ENCODE measurements at places on chromosomes 16 and 17. TPM values are rescaled to one million over a fixed set of nuclear protein-coding genes. Genes with fewer than 3 reads are reported as not detected.
A peak's percentile ranks its signal among the peaks of the same experiment; 100 is the strongest.

DNA sequence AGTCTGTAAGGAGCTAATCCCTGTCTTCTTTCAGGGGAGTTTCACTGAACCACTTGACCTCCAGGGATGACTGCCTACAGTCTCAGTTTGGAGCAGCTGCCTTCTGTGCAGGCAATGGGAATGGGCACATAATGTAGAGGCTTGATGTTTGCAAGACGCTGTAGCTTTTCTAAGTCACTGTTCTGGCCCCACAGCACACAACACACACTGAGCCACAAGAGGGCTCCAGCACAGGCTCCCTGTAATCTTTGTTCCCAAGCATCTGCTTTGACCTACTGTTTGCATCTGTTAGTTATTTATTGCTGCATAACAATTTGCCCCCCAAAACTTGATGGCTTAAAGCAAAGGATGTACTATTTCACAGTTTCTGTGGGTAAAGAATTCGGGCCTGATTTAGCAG lies 419.0 kb upstream of the ASIC2 start:
- DNase-seq: no peak

DNA sequence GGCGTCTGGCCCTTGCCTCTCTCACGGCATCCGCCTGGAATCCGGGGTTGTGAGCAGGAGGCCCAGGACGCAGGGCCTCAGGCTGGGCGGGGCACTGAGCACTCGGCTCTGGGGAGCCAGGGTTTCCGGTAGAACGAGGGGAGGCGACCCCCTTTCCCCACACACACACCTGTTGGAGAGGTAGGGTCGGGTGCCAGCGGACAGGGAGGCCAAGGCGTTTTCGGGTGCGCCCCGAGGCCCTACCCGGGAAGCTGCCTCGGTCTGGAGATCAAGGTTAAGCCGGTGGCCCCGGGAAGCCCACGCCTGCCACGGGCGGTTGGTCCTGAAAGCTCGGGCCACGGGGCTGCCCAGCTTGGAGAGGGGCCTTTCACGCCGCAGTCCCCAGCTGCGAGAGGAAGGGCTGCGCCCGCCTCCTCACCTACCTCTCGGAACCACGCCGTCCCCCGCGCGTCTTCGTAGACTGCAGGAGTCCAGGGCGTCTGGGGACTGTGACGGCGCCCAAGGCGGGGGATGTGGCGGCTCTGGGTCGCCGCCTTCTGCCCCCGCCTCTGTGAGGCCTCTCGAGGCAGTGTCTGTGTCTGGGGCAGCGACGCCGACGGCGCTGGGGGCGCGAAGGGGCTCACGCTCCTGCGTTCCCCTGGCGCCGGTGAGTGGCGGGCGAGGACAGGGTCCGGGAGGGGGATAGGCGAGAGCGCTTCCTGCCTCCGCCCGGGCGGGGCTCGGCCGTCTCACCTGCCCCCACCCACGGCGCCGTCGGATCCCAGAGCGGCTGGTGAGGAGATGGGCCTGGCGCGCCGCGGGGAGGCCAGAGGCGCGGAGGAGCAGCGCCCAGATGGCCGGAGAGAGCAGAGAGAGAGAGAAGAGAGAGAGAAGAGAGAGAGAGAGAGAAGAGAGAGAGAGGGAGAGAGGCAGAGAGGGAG lies 20.3 kb upstream of the HOXB9 start:
- no peak for DNase-seq

DNA sequence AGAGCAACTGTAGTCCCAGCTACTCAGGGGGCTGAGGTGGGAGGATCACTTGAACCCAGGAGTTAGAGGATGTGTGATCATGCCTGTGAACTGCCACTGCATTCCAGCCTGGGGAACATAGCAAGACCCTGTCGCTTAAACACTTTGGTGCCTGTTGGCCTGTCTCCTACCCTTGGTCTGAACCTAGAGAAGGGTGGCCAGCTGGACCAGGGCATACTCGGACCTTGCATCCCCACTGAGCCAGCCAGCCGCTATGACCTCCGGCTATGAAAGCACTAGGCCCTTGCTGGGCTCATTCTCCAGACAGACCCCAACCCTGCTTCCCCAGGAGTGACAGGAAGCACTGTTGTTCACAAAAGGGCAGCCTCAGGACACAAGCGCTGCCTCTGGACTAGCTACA lies 4.6 kb downstream of the IFT20 start:
- no peak for DNase-seq

DNA sequence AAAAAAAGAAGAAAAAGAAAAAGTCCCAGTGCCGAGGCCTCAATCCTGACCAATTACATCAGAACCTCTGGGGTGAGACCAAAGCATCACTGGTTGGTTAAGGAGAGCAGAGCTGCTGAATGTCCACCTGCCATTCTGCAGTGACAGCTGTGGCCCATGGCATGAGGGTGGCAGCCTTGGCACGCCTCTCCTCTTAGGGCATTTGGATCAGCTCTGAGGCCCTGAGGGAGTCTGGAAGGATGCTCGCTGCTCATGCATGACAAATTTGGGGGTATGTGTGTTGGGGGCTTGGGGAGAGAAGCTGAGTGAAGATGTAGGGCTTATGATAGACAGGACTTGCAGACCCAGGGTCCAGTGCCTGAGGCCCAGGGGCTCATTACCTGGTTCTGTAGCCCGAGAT lies 26.3 kb downstream of the MYLK3 start:
- peak; percentile 29 for DNase-seq

DNA sequence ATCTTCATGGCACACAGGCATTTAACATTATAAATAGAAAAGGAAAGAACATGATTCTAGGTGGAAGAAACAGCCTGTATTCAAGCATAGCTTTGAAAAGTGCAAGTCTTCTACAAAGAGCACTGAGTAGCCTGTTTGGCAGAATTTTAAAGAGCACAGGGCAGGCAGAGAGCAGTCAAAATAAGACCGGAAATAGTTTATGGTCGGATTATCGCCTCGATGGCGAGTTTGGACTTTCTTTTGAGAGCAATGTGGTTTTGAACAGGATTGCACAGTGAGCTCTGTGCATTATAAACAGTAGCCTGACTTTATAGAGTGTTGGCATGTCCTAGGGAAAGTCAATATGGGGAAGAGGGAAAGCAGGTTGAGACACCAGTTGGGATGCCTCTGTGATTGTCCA lies 6.2 kb upstream of the TMEM100 start:
- DNase-seq: no peak

DNA sequence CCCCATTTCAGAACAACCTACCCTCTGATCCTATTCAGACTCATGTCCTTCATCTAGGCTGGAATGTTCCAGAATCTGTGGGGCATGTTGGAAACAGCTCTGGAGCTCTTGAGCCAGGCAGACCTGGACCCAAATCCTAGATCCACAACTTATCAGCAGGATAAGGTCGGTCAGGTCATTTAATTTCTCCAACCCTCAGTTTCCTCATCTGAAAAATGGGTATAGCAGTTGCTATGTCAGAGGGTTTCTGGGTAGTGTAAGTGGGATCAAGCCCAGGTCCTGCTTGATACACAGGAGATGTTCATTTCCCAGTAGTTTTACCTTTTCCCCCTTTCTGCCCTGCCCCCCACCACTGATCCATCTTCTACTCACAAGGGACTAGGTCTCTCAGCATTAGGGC lies 12.0 kb downstream of the SLC6A2 start:
- DNase-seq: no peak

DNA sequence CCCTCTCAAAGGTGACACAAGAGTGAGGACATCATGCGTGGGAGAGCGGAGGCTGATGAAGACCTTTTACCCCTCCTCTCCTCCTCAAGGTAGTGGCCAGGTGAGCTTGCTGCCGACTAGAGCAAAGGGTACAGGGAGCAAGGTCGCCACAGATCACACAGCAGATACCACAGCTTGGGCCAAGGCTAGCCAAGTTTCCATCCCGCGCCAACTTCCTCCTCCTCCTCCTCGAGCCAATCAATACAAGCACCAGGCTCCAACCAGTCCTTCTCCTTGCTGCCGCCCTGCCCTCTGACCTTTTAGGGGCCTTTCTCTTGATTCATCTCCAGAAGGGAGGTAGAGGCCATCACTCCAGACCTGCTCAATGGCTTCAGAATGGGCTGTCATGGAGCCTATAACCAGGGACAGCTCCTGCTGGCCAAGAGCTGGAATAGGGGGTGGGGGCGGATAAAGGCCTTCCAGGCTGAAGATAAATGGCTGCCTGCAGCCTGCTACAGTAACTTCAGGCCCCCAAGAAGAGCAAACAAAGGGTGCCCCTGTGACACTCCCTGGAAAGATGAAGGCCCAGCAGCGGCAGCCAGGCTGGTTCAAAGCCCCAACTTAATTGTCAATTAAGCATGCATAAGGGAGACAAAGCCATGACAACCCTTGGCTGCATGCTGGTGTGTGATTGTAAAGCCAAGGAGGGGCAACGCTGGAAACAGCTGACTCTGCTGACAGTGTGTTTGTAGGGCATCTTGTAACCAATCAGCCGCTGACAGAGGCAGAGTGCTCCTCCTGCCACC lies 17.8 kb downstream of the HNF1B start:
- no peak for DNase-seq

GRCh38 chr16:75679366-75679765 lies 2.6 kb upstream of the CPHXL2 start:
- DNase-seq: no peak

- DNase-seq: no peak
Observed at GRCh38 chr17:47240806-47241205, 12.8 kb upstream of the ITGB3 start.

- DNase-seq: no peak
Observed at GRCh38 chr17:69188064-69188463, 40.6 kb downstream of the ABCA10 start.

DNA sequence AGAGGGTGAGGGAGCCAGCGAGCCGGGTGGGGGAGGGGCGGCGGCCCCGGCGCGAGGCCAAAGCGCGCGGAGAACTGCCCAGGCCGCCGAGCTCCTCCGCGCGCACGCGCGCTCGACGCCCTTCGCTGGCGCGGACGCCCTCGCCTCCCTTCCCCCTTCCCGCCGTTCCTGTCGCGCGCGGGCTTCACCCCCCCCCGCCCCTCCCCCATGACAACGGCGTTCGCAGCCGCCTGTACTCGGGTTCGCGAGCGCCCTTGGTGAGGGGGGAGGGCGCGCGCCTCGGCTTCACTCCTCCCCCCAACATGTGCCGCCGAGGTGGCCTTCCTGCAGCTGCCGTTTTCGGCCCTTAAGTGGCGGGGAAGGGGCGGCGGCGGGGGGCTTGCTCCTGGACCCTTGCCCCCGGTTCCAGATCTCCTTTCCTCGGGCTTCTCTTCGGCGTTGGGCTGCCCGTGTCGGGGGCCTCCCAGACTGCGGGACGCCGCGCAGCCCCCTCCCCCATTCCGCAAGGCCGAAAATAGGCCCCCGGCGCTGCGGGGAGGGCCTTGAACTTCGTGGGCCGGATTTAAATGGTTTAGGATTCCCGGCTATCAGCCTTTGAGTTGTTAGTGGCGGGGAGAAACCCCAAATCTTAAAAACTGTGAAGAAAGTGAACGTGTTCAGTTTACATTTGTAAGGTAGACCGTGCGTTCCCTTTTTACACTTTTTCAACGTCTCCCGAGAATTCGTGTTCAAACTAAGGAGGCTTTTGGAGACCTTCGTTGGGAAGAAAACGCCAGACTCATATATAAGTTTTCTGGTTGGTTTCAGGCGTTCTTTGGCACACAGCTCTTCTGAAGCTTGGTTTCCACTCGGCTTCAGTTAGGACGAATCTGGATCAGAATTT lies 653 bp downstream of the SRRM2 start:
- DNase-seq: peak; percentile 81

GRCh38 chr16:65728167-65728566 lies 606.3 kb upstream of the CDH11 start:
- DNase-seq: peak; percentile 76

- DNase-seq: no peak
Observed at GRCh38 chr16:46882304-46882939, 1.7 kb upstream of the GPT2 start.

- no peak for DNase-seq
Observed at GRCh38 chr17:41532947-41533570, 5.0 kb upstream of the KRT19 start.

The SOST gene
- total RNA-seq: not detected

The FNDC8 gene
- total RNA-seq: not detected

The VMO1 gene
- total RNA-seq: 4.3 TPM

The CIITA gene
- 0.04 TPM for total RNA-seq

The ASB16 gene
- total RNA-seq: not detected
